Tibial artery (tissue), 4 donors: ENCODE measurements at places on chromosomes 2 and 18.

- DNase-seq = no peak
Observed at GRCh38 chr2:26704441-26704977, 12.0 kb downstream of the KCNK3 start.

GRCh38 chr2:71207601-71208000 lies 19.3 kb downstream of the PAIP2B start:
- no peak for DNase-seq

- no peak for DNase-seq
Observed at GRCh38 chr2:54077088-54077900, 38.1 kb upstream of the ACYP2 start.

GRCh38 chr2:233979748-233980147 lies 62.6 kb downstream of the TRPM8 start:
- no peak for DNase-seq

- no peak for DNase-seq
Observed at GRCh38 chr2:237693291-237693994, 66.1 kb downstream of the LRRFIP1 start.

GRCh38 chr2:62443886-62444285 lies 62.1 kb downstream of the TMEM17 start:
- no peak for DNase-seq

DNA sequence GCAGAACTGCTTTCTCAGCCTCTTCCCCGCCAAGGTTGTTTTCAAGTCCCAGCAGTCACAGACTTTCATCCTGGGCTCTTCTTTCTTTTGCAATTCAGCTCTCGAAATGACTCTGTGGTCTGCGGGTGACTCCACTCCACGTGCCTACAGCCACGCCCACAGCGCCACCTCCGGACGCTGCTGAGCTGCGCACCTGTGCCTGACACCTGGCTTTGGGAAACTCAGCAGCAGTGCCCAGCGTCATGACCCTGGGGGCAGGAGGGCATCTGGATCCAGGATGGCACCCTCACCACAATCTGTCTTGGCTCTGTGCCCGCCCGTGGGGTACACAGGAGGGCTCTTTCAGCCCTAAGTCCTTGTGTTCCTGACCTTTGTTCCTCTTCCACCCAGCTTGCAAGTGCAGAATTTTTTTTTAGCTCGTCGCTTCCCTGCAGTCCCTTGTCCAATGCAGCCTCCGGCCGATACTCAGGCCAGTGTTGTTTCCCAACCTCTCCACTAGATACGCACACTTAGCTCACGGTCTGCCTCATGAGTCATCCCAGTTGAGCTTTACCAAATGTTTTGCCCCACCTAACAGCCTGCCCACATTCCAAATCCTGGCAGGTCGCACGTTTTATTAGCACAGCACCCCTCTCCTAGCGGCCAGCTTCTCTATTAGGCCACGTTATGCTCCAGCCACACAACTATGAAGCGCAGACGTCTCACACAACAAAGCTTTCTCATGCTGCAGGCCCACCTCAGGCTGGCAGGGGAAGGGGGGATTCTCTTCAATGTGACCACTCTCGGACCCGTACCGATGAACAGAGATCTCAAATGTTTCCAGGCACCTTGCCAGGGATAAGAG lies 6.5 kb upstream of the CAPN10 start:
- peak; percentile 64 for DNase-seq

- DNase-seq = no peak
Observed at GRCh38 chr18:7926526-7926925, 359.4 kb downstream of the PTPRM start.

- DNase-seq = no peak
Observed at GRCh38 chr2:182817558-182817957, 48.9 kb downstream of the FRZB start.

- no peak for DNase-seq
Observed at GRCh38 chr2:172965433-172966212, 110.0 kb upstream of the MAP3K20 start.

DNA sequence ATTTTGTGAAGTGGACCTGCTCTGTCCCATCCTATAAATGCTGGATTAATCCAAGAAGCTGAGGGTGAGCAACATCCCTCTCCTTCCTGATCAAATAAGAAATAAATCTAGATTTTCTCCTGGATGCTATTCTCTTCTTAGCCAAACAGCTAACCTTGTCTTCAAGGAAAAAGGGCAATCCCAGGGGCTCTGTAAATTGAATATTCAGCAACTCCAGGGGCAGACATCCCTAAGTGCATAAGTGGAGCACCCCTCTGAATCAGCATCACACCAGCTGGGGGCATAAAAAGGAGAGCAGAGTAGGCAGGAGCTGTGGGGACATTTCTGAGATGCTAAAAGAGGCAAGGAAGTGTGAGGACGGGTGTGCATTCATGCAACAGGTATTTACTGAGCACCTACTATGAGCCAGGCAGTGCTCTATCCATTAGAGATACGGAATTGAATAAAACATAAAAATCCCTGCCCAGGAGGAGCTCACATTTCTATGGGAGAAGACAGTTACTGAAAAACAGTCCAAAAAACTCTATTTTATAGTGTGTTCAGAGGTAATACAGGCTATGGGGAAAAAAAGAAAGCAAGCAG lies 2.8 kb upstream of the STEAP3 start:
- DNase-seq = no peak

GRCh38 chr18:56488739-56489138 lies 149.7 kb downstream of the TXNL1 start:
- DNase-seq = no peak

DNA sequence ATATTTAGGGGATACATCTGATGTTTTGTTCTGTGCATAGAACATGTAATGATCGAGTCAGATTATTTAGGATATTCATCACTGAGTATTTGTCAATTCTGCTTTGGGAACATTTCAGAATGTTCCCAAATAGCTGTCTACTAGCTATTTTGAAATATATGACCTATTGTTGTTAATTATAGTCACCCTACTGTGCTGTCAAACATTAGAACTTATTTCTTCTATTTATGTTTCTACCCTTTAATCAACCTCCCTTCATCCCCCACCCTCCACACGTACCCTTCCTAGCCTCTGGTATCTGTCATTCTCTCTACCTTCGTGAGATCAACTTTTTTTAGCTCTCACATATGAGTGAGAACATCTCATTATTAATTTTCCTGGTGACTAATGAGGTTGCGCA lies 40.9 kb downstream of the ANKRD12 start:
- DNase-seq = no peak

DNA sequence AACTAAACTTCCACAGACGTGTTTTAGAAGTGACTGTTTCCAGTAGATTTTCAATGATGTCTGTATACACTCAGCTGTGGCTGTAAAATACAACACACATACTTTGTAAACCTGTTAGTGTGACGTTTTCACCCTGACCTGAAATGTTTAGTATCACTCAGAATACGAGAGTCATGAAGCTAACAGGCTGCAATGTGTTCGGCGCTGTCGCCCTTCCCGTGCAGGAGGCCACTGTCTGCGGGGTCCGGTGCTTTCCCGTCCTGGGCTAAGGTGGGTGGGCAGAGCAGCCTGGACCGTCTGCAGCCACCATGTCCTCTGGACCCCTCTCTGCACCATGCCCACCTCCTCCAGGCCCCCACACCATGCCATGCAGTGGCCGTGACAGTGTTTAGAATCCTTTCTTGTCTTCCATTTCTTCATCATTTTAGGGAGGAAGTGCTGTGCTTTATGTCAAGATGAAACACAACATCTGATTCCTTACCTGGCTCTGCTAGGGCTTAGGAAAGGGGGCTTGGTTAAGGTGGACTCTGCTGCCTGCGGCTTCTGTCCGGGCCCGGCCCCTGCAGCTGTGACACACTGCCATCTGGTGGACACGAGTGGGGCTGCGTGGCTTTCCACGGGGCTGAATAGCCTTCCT lies 53.8 kb upstream of the RBM44 start:
- DNase-seq = peak; percentile 86

DNA sequence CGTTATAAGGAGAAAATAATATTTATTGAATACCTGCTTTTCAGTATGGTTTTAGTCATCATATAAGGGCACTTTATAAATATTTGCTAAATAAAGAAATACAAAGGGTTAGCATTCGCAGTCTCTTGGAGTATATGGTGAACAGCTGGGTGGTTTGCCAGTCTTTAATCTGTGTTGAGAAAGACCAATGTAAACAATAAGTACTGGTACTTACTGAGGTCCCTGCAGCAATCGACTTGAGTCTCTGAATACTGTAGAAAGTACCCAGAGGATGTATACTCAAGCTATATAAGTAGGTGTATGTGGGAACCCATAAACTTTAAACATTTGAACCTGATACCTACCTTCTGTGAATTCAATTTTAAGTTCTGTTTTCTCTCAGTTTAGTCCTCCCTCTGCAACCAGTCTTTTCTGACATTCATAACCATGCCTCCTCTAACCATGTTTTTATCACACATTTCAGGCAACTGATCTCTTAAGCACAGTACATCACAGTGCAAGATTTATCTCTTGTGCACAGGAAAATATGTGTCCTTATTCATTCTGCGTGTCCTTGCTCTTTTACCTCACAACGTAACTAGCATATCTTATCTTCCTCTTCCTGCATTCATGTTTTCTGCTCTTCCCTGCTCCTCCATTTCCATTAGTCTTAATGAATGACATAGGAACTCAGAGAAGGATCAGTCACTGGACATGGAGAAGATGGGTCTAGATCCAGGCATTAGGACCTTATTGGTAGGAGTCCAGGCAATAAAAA lies 21.7 kb downstream of the C18orf63 start:
- no peak for DNase-seq

- DNase-seq = no peak
Observed at GRCh38 chr2:112783187-112783714, 1.0 kb downstream of the IL1A start.

GRCh38 chr2:221216636-221217035 lies 355.5 kb downstream of the EPHA4 start:
- no peak for DNase-seq

DNA sequence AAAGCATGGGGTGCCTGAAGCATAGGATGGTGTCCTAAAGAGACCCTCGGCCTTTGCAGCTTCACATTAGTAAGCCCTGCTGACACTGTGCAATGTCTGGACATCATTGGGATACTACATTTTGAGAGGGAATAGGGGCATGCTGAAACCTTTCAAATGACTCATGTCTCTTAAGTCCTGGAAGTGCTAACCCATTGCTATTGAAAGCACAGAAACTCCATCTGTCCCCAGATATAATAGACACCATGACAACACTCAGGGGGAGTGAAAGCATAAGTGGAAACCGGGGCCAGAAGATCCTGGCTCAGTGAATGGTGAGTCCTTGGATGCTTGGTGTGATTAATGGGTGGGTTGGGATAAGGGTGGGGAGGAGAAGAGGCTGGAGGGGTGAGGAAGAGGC lies 595.5 kb upstream of the ID2 start:
- no peak for DNase-seq

DNA sequence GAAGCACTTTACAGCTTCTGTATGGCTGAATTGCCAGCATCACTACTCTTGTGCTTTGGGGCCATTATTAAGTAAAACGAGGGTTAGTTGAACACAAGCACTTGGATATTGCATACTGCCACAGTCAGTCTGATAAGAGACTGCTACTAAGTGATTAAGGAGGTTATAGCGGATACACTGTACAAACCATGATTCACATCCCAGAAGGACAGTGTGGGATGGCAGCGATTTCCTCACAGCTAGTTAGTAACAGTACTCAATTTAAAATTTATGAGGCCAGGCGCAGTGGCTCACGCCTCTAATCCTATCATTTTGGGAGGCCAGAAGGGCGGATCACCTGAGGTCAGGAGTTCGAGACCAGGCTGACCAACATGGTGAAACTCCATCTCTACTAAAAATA lies 2.6 kb upstream of the BMPR2 start:
- DNase-seq = no peak

GRCh38 chr2:107376909-107377308 lies 449.8 kb upstream of the RGPD4 start:
- DNase-seq = no peak

DNA sequence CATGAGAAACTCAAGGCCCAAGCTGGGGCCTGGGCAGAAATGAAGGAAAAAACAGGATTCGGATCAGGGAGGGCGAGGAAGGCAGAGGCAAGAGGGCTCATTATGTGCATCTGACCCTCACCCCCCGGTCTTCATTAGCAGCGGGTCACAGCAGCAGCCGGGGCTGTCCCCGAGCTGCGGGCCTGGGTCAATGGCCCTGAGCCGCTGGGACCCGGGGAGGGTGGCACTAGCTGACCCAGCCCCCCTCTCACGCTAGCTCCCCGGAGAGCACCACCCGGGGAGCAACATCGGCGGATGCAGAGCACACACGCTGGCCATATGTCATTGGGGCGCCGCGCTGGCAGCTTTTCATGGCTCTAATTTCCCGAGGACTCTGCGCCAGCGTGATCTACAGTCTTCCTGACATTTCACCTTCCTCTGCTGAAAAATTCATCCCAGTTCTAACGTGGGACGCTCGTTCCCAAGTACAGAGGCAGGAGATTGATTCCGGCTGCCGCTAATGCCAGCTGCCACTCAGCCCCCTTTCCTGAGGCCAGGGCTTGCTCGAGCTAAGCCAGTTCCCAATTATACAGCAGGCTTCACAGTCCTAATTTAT lies 63.7 kb downstream of the EIPR1 start:
- no peak for DNase-seq

DNA sequence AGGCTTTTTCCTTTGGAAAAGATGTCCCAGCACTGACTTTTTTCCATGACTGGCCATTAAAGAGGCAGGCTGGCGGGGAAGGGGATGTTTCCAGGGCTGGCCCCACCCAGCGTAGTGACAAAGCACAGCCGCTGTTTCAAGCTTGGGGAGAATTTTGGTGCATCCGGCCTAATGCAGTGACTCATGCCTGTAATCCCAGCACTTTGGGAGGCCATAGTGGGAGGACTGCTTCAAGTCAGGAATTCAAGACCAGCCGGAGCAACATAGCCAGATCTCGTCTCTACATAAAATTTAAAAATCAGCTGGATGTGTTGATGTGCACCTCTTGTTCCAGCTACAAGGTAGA lies 78.0 kb upstream of the SH3BP4 start:
- no peak for DNase-seq

- no peak for DNase-seq
Observed at GRCh38 chr2:213156717-213157116, 5.3 kb upstream of the IKZF2 start.

DNA sequence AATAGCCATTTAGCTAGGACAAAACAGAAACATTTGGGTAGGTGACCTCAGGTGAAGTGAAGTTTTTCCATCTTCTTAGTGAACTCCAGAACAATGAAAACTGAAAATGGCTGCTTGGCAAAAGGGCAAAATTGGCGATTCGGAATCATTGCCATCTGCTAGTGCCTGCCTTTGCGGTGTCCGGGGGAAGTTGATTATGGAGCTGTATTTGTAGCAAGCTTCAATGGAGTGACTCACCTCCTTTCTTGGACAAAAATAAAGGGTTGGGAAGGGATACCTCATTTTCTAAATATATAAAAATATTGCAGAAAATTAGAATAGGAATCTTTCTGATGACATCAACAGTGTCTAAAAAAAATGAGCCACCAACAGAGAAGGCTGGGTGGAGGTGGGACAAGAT lies 460.5 kb downstream of the TGIF1 start:
- DNase-seq = no peak

GRCh38 chr2:102487761-102488462 lies 14.9 kb downstream of the SLC9A4 start:
- no peak for DNase-seq

DNA sequence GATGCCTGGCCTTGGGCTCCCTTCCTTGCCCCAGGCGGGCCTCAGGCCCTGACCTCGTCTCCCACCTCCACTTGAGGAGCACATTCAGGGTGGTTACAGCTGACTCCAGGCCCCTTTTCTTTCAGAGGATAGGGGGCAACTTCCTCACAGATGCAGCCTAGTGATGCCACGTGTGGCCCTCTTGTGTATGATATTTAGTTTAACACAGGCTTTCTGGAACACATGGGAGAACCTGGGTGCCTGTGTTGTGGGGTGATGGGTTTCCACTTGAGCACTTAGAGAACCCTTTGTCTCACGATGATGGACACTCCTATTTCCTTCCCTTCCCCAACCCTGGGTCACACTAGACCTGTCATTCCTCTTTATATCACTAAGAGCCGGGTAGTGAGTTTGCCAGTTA lies 6.8 kb upstream of the KCNS3 start:
- DNase-seq = no peak
